H4 (cell line): ENCODE measurements at places on chromosomes 16 and 17.
A peak's percentile ranks its signal among the peaks of the same experiment; 100 is the strongest.

DNA sequence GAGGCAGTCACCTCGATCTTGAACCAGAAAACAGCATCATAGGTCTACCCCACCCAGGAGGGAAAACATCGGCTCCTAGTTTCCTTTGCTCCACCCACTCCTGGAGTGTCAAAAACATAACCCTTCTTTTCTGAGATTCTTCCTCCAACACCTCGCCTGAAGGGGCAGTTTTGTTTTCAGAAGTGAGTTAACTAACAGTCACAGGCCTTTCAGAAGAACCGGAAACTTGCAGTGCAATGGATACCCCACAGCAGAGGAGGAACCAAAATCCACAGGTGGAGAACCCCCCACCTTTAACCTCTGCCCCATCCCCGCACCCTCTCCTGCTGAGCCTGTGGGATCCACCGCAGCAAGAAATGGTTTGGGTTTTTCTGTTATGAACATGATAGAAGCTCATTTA is 7.8 kb upstream of the TEX2 start:
- DNase-seq = no peak

DNA sequence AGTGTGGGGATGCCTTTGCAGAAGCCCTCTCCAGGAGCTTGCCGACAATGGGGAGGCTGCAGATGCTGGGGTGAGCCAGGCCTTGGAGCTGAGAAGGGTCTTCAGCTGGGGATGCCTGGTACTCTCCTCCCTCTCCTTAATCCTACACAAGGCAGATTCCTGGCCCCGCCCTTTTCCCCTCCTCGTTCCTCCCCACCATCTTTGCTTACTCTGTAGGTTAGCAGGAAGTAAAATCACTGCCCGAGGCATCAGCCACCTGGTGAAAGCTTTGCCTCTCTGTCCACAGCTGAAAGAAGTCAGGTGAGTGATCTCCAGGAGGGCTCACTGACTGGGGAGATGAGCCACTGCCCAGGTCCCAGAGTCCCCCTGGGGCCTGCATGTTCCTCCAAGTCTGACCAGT is 38.7 kb downstream of the NLRC5 start:
- DNase-seq = no peak

DNA sequence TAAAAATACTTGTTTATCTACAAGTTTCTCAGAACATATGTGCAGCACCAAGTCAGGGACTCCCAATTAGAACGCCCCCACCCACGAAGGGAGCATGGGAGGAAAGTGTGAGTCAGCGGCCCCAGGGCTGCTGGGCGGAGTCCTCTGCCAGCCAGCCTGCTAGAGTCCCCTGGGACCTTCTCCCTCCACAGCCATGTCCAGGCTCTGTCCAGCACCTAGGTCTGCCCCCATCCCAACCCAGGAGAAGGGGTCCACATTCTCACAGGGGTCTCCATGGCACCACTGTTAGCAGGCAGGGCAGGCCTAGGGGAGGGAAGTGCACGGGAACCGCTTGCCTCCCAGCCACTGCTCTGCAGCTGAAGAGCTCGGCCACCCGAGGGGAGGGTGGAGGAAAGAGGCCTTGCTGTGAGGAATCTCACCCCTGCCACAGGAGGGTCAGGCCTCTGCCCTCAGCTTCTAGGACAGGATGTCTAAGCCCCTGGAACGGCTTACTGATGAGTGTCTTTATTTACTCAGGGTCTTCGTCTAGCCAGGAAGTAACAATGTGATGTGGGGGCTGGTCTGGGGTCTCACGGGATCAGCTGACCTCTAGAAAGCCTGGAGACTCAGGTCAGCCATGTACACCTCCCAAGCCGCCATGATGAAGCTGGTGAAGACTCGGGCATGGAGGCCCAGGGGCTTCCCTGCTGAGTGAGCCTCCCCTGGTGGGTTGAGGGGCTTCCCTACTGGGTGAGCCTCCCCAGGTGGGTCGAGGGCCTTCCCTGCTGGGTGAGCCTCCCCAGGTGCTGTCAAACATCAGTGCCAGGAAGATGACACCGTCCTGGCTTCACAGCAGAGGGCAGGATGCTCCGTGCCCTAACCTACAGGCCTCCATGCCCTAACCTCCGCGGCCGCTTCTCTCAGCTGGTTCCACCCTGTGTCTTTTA is 190.3 kb downstream of the RBFOX3 start:
- peak; percentile 72 for DNase-seq

- DNase-seq = no peak
Observed at GRCh38 chr16:57072616-57073275, 19.6 kb upstream of the CPNE2 start.

GRCh38 chr17:73261952-73262675 is 434 bp upstream of the CPSF4L start:
- peak; percentile 64 for DNase-seq

DNA sequence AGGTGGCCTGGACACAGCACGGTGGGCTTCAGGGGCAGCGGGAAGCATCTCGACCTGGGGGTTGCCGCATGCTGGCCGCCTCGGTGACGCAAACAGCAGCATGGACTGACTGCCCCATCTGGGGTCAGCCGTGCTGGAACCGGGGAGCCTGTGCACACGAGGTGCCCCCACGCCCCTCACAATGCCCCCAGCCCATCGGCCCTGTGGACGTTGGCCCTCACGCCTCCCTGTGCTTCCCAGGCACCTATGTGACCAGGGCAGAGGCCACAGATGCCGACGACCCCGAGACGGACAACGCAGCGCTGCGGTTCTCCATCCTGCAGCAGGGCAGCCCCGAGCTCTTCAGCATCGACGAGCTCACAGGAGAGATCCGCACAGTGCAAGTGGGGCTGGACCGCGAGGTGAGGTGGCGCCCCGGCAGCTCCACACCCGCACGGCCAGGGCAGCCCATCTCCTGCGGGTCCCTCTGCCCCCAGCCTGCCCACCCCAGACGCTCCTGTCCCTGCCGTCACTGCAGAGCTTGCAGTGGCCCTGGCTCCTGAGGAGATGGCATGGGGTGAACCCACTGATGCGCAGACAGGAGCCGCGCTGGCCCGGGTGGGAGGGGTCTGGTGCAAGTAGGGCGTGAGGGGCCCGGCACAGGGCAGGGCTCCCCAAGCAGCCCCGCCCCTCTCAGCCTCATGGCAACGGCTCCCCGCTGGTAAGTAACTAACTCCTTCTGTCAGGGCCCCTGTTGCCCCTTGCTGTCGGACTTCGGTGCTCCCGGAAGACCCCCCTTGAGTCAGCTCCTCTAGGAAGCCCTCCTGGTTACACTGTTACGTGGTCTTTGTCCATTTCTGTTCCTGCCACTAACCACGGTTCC is 13.6 kb downstream of the CDH15 start:
- no peak for DNase-seq

- no peak for DNase-seq
Observed at GRCh38 chr16:6286176-6286575, 1046.5 kb upstream of the RBFOX1 start.

- DNase-seq = peak; percentile 63
Observed at GRCh38 chr17:79658811-79659207, 48.0 kb upstream of the RBFOX3 start.
